Muscle of back (tissue), 13 donors: ENCODE measurements at places on chromosomes 3 and 15. TPM values are rescaled to one million over a fixed set of nuclear protein-coding genes. Genes with fewer than 3 reads are reported as not detected.

Gene HGD
- 0.22 TPM for polyA plus RNA-seq

Gene AGBL1
- polyA plus RNA-seq, result 16.0 TPM

Gene TTLL13
- polyA plus RNA-seq, result 0.50 TPM

Gene SNTN
- polyA plus RNA-seq, result not detected

Gene LRRN1
- polyA plus RNA-seq, result 46.3 TPM

Gene TRPC1
- 7.9 TPM for polyA plus RNA-seq

Gene C2CD4A
- not detected for polyA plus RNA-seq

Gene GOLGA8Q
- 2.3 TPM for polyA plus RNA-seq

Gene COX5A
- 249 TPM for polyA plus RNA-seq

Gene CCK
- polyA plus RNA-seq, result 9.9 TPM

Gene SPTSSB
- polyA plus RNA-seq, result 0.74 TPM

Gene SLC6A11
- 0.14 TPM for polyA plus RNA-seq

Gene GPD1L
- 34.8 TPM for polyA plus RNA-seq

DNA sequence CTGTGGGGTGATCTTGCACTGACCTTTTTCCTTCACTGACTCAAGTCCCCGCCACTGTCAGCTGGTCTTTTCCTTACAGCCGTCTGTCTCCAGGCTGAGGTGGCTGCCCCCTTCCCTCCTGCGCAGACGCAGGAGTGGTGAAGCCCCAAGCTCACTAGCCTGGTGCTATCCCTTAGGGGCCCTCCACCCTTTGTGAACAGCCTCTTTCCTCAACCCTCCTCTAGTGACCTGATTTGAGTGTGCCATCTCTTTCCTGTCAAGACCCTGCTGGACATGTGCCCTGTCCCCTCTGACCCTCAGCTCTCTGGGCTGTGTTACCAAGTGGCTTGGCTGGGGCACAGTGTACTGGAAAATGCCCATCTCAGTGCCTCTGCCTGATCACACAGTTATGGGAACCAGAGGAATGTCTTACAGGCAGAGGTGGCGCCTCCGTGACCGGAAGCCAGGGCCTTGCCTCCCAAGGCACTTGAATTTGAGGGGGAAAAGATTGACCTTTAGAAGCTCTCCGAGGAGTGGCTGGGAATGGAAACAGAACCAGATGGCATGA, 8.7 kb downstream of the KBTBD13 start:
- DNase-seq, result no peak

DNA sequence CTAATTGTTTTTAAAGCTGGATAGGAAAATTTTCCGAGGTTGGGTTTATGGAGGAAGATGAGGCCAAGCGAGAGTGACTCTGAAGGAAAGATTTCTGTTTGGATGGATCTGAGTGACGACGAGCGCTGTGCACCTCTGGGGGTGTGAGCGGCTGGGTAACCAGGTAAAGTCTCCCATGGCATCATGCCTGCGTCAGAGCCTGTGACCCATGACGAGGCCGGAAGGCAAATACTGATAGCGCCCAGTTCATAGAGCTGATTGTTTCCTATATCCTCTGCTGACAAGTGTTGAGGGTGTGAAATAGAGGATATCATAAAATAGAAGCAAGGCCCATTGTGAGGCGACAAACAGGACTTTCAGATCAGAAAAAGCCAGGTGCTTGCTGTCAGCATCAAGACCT, 33.7 kb upstream of the MAGEF1 start:
- DNase-seq, result no peak

- no peak for DNase-seq
These were observed 32.5 kb downstream of the IGSF10 start for GRCh38 chr3:151428386-151428785.

GRCh38 chr3:8621872-8622271, 22.7 kb downstream of the SSUH2 start:
- DNase-seq, result peak; percentile 71

- no peak for DNase-seq
These were observed 23.6 kb upstream of the C3orf22 start for GRCh38 chr3:126582311-126582710.

- no peak for DNase-seq
These were observed 16.3 kb upstream of the ERC2 start for GRCh38 chr3:56484525-56485032.

DNA sequence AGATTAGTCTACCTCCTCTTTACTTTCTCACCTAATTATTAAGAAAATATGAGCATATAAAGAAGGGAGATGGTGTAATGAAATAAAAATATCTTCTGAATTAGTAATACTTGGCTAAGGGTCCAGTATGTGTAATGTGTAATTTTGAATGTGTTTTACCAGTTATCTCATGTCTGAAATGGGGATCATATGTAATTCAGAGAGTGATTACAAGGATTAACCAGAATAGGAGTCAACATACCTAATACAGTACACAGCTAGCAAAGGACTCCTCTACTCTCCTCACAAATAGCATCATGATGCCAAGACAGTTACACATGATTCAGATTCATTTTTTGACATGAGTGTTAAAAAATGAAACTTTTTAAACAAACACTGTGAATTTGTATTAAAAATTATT, 570.4 kb downstream of the SI start:
- DNase-seq, result no peak

DNA sequence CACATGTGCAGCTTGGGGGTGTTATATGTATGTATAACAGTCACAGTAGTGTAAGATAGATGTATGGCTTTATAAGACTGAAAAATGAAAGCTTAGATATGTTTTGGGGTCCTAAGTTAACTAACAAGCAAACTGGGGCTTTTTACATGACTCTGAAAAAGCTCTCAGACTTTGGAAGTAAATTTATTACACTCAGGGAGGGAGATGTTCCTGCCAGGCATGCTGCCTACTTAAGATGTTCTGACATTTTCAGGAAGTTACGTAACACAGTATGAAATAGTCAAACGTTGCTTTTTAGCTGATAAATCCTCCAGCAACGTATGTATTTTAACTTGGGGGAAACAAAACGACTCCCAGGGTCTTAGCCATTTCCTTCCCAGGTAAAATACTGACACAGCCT, 1.7 kb upstream of the IFT57 start:
- DNase-seq, result no peak

DNA sequence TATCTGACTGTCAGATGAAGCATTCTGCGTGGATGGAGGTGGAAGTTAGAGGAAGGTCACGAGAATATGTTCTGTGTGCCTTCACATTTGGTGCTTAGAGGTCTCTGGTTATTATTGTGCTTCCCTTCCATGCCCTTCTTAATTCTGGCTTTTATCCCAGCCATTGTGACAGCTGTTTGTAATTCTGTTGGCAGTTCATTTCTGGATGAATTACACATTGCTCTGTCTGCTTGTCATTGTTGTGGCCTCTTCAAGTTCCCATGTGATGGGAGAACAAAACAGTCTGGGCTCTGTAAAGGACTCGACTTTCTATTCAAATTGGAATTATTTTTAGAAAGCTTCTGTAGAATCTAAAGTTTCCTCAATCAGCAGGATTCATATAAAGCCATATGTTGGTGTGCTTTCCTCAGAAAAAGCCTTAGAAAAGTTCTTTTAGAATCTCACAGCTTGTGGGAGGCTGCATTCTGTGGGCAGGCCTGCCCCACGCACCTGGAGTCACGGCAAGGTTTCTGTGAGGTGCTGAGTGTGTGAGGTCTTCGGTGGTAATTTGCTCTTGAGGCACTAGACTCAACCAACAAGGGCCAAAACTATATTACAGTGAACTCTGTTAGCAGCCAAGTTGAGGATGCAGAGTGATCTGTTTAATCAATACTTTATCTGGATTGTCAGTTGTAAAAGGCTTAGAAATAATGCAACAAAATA, 397.4 kb upstream of the AZI2 start:
- peak; percentile 58 for DNase-seq

DNA sequence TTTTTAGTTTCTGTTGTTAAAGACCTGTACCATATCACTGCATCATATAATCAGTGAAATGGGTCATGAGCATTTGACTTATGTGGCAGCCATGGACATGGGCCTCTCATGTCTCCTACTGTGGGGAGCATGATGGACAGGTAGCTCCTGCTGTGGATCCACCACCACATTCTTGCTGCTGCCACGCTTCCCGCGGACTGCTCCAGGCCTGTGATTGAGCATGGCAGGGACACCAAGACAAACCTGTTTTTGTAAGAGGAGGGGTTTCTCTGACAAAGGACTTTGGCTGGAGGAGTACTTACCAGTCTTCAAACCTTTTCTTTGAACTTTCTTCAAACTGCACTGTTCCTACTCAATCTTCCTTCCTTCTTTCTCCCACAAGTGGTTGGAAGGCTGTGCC, 17.9 kb upstream of the P2RY14 start:
- no peak for DNase-seq

GRCh38 chr15:88331291-88331690, 74.8 kb upstream of the NTRK3 start:
- DNase-seq, result peak; percentile 20

- DNase-seq, result no peak
These were observed 14.2 kb downstream of the RHCG start for GRCh38 chr15:89482139-89482538.

DNA sequence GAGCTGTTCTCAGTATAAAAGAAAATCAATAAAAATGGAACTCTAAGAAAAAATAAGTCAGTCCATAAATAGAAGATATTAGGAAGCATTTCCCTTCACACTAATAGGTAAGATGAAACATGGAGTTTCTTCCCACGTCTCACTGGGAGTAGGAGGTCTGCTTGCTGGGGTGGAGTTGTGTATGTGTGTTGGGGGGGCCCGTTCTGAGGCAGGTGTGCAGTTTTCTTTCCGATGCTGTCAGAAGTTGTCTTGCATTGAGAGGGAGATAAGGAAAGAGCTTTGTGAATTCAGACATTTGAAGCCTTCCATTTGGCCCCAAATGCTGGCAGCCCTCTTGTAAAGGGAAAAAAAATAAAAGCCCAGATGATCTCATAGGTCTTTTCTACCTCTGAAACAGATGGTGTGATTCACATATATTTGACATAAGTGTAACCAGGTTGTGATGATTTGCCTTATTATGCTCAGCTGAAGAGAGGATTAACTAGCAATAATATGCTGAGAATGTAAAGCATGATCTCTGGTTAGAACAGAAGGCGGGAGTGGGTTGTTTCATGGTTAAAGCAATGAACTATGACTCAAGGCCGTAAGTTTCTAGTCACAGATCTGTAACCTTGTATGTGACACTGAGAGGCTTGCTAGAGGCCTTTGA, 8.8 kb downstream of the RASGRP1 start:
- no peak for DNase-seq

GRCh38 chr15:67781907-67782690, 43.2 kb upstream of the SKOR1 start:
- DNase-seq, result no peak

- DNase-seq, result no peak
These were observed 2.3 kb upstream of the C3orf62 start for GRCh38 chr3:49279376-49279775.

DNA sequence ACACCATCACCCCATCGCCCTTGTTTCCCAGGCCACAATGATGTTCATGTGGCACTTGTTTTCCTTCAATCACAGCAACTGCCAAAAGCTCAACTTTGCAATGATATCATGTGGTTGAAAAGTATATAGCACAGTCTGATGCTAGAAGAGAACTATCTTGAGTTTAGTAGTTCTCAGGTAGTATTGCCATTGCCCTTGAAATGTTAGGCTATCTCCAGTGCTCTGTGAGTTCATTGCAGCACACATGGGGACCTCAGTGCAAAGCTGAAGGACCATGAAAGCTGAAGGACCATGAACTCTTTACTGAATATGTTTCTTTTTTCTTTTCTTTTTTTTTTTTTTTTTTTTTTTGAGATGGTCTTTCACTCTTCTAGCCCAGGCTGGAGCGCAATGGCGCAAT, 35.9 kb upstream of the SAMMSON start:
- DNase-seq, result no peak

DNA sequence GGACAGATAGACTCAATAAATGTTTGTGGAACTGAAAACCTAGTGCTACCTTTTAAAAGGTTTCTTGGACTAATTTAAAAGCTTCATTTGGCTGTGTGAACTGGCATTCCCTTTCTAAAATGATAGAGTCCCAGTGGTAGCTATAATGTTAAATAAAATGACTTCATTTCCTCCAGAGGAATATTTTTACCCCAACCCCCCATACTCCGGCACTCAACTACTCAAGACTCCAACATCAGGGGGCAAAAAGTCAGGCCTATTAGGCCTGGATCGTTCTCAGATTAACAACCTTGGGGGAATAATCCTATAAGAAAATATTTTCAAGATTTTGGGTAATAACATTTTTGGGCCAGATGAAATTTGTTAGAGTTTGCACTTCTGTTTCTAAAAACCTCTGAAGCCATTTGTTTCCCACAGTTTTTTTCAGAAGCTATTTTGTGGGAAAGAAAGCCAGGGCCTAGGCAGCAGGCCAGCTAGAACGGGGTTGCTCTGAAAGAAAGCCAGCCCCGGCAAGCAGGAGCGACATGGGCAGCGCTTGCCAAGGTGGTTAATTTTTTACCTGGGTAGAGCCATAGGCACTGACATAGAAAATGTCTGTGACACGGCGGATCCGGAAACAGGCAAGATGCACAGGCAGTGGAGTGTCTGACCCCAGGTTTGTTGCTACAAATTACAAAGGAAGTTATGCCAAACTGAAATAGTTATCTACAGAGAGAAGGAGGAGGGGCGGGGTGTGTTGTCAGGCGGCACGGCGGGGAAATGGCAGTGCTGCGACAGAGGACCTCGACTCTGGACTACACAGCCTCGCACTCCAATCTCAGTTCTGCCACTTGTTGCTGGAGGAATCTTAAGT, 84.6 kb downstream of the MAGI1 start:
- DNase-seq, result peak; percentile 40
